ENCODE measurements at places on chromosomes 1 and 21. TPM values are rescaled to one million over a fixed set of nuclear protein-coding genes. Genes with fewer than 3 reads are reported as not detected.

GRCh38 chr1:203898458-203899352, 37.3 kb downstream of the SNRPE start:
- no peak for DNase-seq

DNA sequence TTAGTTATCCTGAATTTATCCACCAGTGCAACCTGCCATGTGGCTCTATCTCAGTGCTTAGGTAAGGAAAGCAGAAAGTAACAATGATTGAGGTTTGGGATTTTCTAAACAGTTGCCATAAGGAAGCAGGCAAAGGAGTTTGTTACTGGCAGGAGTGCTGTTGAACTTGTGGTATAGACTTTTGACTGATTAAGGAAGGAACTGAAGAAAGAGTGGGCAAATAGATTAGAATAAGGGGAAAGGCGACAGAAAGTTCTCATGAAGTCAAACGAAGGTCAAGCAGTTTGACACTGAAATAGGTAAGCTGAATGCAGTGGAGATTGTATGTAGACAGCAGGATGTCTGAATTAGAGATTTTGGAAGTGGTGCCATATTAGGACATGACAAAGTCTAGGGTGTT, 24.2 kb upstream of the CR2 start:
- DNase-seq: no peak

NTNG1 gene
- 0.23 TPM for total RNA-seq

- no peak for DNase-seq
These were observed 12.0 kb upstream of the OR6K3 start for GRCh38 chr1:158732524-158732923.

ASAP3 gene
- total RNA-seq: 37.8 TPM

GRCh38 chr1:153711026-153711425, 16.8 kb upstream of the INTS3 start:
- DNase-seq: no peak

DNA sequence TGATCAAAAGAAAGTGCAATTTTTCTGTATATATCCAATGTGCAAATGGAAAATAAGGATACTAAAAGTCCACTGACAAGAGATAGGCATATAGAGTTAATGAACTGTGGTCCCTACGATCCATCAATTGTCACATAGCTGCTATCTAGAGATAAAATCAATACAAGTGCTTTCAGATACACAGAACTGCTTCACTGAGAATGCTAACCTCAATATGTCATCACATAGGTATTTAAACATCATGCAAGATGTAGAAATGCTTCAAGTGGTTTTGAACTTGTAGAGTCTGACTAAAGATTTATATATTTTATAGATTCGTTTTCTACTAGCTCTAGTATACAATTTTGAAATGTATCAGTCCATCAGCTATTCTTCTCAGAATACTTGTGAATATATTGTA, 1604.7 kb downstream of the PLA2G4A start:
- DNase-seq: no peak

- DNase-seq: no peak
These were observed 109.8 kb upstream of the HNRNPU start for GRCh38 chr1:244974106-244974505.

CA14 gene
- 6.8 TPM for total RNA-seq

NTRK1 gene
- total RNA-seq: 0.67 TPM

GRCh38 chr1:71001624-71002023, 46.0 kb downstream of the PTGER3 start:
- DNase-seq: no peak

DNA sequence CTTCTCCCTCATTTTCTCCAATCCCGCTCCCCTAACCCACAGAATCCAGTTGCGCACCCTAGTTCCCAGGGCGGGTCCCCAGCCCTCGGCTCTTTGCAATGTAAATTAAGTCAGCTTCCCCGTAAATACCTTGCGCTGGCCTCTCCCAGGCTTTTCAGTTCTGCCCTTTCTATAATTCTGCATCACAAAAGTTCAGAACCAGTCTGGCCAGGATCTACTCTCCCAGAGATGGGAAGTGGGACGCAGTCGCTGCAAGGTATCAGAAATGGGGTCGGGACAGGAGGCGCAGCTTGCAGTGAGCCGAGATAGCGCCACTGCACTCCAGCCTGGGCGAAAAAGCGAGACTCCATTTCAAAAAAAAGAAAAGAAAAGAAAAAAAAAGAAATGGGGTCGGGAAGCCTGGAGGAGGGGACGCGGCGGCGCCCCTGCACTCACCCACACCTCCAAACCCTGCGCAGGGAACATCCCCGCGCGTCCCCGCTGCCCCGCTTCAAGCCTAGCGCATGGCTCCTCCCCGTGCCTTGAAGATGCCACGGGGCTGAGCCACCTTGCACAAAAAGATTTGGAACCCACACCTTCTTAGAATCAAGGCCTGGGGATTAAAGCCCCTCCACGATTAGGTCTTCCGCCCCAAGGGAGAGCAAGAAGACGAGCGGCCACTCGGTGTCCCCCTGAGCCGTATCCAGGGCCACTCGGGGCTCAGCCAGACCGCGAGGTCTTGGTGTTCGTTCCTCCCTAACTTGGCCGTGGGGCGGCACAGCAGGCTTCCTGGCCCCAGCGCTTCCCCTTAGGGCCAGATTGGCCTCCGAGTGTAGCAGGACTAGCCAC, 27.2 kb upstream of the ITLN2 start:
- DNase-seq: no peak

SLC30A10 gene
- total RNA-seq: 38.0 TPM

DNA sequence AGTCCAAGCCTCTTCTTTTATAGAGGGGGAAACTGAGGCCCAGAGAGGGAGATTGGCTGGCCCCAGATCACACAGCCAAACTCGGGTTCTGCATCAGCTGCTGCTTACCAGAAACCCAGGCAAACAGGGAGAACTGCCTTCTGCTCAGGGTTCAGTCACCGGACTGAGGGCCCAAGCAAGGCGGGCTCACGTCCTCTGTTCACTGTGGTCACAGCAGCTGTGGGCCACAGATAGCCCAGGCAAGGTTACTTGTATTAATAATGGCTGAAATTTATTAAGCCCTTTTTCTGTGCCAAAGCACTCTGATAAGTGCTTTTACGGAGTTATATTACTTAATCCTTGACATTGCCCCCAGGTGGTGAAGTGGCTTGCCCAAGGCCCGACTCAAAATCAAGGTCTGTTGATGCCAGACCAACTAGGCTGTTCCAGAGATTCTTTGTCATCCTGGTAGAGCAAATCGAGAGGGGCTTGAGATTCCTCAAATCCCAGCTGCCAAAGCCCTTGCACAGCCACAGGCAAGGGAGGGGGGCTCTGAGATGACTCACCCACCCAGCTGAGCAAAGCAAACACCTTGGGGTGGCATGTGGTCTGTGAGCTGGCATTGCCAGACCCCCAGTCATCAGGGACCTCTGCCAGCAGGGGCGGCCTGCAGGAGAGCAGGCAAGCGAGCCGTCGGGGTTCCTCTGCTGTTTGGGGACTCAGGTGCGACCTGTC, 36.5 kb downstream of the EPHB2 start:
- no peak for DNase-seq

DNA sequence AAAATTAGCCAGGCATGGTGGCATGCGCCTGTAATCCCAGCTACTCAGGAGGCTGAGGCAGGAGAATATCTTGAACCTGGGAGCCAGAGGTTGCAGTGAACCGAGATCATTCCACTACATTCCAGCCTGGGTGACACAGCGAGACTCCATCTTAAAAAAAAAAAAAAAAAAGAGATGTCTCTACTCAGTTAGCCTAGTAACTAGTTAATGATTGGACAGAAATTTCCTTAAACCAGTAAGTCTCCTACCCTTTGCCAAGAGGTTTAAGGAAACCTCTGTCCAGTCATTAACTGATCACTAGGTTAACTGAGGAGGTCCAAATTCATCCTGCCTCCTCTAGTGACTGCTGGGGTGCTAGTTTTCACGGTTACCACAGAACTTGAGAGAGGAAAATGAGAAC, 143.9 kb upstream of the UBE2U start:
- no peak for DNase-seq

- no peak for DNase-seq
These were observed 172.8 kb upstream of the CXADR start for GRCh38 chr21:17340081-17340480.

DNA sequence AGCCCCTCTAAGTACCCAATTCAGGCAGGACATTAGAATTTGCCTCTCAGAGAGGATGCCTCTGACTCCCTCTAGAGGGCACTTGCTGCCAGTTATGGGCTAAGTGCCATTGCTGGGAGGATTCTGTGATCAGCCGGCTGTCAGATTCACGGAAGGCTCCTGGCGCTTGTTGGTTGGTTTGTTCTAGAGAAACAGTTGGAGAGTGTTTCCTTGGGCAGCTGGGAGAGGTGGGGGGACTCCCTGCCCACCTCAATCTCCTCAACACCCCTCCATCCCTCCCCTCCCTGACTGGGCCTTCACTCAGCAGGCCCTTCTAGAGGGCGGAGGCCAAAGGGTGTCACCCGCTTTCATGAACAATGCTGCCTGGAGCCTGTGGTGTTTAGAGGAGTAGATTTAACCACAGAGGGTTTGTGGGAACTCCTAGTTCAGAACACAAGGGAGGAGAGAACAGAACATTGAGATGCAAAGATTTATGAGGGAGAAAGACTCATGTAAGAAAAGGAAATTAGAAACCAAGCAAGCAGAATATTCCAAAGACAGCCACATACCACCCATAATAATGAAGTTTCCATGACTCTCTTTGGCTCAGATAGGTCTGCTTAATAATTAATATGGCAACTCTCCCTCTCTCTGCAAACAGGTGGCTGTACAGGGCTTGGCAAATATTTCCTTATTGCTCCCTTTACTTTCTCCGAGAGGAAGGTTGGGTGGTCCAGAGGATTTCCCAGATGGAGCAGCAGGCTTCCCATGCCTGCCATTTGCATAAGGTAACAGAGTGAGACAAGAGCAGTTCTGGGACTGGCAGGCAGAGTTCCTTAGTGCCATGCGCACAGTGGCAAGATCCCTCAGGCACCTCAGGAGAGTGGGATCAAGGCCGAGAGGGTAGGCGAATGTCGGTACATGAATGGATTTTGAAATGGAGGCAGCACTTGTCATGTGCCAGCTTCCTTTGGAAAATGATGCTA, 30.0 kb upstream of the ACP6 start:
- DNase-seq: no peak

AADACL4 gene
- total RNA-seq: not detected

- DNase-seq: no peak
These were observed 5.9 kb upstream of the TFF2 start for GRCh38 chr21:42356650-42357049.

C1orf210 gene
- total RNA-seq: 33.1 TPM

GRCh38 chr21:36788120-36788638, 89.3 kb downstream of the SIM2 start:
- DNase-seq: peak; percentile 84

DNA sequence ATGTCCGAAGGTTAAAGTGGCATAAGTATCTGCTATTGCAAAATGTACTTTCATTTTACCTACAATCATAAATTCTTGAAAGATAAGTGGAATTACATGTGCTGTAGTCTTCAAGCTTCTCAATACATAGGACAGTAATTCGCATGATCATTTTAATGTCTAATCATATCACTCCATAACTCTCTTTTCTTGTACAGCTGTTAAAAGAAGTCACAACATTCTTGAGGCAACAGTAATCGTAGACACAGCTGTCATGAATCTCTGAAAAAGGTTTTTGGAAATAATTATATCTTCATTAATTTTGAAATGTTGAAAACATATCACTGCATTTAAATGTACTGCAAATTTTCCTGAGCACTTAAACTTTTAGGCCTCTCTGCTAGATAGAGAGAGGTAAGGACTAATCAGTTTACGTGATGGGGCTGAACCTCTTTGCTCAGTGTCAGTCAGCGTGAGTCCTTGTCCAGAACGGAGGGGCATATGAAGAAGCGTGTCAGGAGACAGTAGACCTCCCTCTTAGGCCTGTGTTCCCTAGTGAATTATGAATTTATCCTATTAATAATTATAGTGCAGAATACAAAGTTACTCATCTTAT, 133.4 kb downstream of the NEK7 start:
- no peak for DNase-seq

METTL18 gene
- 6.5 TPM for total RNA-seq
